ENCODE measurements at places on chromosomes 16 and 17.
A peak's percentile ranks its signal among the peaks of the same experiment; 100 is the strongest.

GRCh38 chr16:84314814-84315213 is 20.1 kb downstream of the WFDC1 start:
- DNase-seq = no peak

DNA sequence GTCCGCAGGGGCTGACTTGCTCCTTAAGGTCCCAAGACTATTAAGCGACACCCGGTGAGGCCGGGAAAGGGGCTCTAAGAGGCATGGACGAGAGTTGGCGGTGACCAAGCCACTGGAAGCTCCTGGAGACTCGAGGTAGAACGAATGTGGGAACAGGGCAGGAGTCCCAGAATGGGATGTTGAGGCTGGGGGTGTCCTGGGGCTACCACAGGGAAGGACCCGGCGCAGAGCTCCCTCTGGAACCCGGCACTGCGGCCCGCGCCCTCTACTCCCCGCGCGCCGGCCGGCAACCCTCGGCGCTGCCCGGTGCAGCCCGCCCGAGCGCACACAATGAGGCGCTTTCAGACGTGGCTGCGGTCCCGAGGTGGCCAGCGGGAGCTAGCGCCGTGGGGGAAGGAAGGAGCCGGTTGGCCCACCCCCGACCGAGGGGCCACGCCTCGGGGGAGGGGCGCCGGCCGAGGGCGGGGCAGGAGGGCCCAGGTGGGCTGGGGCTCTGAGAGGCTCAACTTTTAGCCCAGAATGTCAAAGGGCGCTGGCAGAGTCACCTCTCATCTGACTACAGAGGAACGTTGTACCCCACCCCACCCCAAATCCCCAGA is at the start of gene CHST6:
Gene CHST6 (minus strand): TSS at position 366 of the 599 bp plus-strand sequence. CDS start 15,613 bp downstream, outside the sequence.
- no peak for DNase-seq

GRCh38 chr17:78330570-78331224 is 29.2 kb downstream of the SOCS3 start:
- DNase-seq = no peak

- DNase-seq = no peak
Measured at GRCh38 chr17:19619705-19620325, 28.7 kb upstream of the ALDH3A2 start.

DNA sequence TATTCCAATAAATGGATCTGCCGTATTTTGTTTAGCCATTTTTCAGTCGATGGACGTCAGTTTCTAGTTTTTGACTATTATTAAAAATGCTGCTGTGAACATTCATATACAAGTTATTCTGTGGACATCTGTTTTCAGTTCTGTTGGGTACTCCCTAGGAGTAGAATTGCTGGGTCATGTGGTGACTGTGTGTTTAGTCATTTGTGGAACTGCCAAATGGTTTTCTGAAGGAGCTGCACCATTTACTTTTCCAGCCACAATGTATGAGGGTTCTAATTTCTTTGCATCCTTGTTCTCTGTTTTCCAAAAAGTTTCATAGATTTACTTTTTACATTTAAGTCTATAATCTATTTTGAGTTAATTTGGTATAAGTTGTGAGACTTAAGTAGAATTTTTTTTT is 29.5 kb downstream of the CYLD start:
- no peak for DNase-seq

GRCh38 chr17:28760601-28761562 is 17.1 kb downstream of the TRAF4 start:
- DNase-seq = no peak

- DNase-seq = no peak
Measured at GRCh38 chr17:68621065-68621464, 19.9 kb upstream of the FAM20A start.

GRCh38 chr16:50627419-50627818 is 53.7 kb downstream of the SNX20 start:
- DNase-seq = peak; percentile 9

- no peak for DNase-seq
Measured at GRCh38 chr17:73286863-73287296, 24.9 kb downstream of the CDC42EP4 start.

DNA sequence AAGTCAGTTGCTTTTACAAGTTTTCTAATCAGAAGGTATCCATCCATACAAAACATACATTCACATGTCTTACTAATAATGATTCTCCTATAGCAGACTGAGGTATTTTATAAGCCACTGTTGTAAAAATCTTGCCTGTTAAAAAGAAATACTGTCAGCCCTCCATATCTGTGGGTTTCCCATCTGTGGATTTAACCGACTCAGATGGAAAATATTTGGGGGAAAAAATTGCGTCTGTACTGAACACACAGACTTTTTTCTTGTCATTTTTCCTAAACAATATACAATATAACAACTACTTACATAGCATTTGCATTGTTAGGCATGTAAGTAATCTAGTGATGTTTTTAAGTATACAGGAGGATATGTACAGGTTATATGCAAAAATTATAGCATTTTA is 90.4 kb downstream of the PARN start:
- no peak for DNase-seq

GRCh38 chr17:61205931-61206330 is 193.7 kb upstream of the TBX2 start:
- DNase-seq = no peak

DNA sequence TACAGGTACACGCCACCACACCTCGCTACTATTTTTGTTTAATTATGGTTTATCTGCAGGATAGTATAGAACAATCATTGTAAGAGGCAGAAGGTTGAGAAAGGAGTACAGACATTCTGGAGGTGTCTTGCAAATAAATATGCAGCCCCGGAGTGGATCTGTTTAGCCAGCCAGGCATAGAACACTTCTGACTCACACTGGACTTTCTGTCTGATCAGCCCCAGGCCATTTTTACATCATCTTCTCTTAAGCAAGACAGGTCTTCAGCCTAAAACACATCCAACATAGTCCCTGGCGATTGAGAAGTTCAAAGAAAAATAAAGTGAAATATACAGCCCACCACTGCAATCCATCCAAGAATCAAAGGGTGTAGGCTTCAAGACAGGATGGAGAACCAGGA is 81.4 kb downstream of the XYLT1 start:
- DNase-seq = no peak

GRCh38 chr16:4016658-4017057 is 99.6 kb downstream of the ADCY9 start:
- DNase-seq = no peak

DNA sequence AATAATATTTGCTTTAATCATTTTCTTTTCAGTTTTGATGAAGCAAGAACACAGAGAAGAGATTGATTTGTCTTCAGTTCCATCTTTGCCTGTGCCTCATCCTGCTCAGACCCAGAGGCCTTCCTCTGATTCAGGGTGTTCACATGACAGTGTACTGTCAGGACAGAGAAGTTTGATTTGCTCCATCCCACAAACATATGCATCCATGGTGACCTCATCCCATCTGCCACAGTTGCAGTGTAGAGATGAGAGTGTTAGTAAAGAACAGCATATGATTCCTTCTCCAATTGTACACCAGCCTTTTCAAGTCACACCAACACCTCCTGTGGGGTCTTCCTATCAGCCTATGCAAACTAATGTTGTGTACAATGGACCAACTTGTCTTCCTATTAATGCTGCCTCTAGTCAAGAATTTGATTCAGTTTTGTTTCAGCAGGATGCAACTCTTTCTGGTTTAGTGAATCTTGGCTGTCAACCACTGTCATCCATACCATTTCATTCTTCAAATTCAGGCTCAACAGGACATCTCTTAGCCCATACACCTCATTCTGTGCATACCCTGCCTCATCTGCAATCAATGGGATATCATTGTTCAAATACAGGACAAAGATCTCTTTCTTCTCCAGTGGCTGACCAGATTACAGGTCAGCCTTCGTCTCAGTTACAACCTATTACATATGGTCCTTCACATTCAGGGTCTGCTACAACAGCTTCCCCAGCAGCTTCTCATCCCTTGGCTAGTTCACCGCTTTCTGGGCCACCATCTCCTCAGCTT is 45.0 kb downstream of the ESRP2 start:
- DNase-seq = no peak

GRCh38 chr17:7705269-7706255 is 560 bp downstream of the EFNB3 start:
- no peak for DNase-seq

DNA sequence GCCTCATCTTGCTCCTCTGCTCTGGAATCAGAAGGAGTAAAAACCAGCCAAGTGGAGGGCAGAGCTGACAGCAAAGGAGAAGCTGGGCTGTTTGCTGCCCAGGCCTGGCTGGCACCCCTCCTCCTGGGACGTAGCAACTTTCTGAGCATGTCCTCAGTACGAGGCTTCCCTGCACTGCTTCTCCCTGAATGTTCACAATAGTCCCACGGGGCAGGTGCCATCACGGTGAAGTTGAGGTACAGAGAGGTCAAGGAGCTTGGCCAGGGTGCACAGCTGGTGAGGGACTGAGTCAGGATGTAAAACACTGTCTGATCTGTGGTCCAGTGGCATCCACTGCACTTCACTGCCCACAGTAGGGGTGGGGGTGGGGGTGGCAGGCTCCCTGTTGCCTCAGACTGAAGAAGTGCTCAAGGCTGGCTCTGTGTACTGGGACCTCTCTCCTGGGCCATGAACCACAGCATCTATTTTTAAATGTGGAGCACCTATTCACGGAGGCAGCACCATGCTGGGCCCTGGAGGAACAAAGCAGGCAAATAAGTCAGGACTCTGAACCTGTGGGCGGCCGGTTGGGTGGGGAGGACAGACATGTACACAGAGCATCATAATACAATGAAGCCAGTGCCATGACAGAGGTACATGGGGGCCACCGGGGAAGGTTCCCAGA is 369.5 kb downstream of the SEC14L1 start:
- no peak for DNase-seq

DNA sequence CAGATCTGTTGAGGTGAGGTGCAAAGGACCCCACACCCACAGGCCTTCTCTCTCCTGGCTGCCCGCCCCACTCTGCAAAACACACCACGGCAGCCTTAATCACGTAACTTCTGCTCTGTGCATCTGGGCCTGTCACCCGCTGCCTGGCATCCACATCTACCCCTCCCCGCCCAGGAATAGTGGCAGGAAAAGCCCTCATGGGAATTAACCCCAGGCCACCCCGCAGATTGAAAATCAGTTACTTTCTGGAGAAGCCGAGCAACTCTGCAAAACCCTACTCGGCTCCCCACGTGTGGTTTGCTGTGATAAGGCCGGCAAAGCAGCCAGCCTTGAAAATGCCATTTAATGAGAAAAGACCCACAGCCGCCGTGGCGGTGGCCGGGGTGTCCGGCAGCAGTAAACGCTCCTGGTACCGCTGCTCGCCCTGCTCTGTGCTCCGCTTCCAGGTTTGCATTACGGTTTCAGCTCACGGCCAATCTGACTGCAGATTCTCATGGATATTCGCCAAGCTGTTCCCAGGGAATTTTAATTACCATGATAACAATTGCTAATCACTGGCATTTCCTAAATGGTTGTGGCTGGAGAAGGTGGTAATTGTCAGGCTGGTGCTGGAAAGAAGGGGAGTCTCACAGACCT is 78.0 kb upstream of the DOC2B start:
- DNase-seq = no peak

DNA sequence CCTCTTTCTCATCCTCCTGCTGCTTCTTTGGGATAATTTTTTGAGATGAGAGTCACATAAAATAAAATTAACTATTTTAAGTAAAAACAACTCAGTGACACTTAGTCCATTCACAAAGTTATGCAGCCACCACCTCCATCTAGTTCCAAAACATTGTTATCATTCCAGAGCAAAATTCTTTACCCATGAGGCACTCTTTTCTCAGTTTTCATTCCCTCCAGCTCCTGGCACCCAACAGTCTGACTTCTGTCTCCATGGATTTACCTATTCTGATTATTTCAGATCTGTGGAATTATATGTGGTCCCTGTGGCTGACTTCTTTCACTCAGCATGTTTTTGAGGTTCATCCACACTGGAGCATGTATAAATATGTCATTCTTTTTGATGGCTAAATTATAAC is 239.9 kb upstream of the DYNLRB2 start:
- DNase-seq = no peak

DNA sequence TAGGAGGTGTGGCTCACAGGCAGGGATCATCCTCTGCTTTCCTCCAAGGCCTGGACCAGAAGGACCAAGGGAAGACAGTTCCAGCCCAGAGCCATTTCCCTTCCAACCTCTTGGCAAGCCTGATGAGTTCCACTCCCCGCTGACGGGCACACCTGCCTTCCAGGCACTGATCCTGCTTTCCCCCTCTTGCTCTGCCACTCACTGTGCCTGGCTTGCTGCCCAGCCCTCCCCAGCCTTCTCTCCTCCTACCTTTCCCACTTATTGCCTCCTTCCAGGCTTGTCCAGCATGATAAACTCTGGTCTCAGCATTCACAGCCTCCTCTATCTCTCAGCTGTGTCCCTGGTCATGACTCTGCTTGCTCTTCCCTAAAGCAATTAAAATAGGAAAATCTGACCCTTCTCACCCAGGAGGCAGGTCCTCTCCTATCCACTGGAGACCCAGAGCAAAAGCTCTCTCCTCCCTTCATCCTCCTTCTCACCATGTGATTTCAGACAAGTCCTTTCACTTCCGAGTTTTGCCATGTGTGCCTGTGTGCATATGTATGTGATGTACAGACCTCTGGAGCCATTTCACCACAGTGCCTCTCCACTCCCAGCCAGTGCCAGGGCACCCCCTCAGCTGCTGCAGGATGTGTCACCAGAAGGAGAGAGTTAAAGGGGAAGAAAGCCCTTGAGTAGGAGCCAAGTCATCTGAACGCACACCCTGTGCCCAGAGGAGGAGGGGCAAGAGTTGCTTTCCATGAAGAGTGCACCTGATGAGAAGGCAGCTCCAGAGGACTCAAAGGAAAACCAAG is 13.4 kb upstream of the TMEM170A start:
- no peak for DNase-seq

- no peak for DNase-seq
Measured at GRCh38 chr16:61374071-61374470, 662.2 kb downstream of the CDH8 start.

- no peak for DNase-seq
Measured at GRCh38 chr16:11684231-11685025, 16.2 kb downstream of the SNN start.

- DNase-seq = no peak
Measured at GRCh38 chr17:2344528-2344927, 7.2 kb downstream of the SGSM2 start.

GRCh38 chr16:78705694-78706093 is 606.2 kb downstream of the WWOX start:
- DNase-seq = no peak

DNA sequence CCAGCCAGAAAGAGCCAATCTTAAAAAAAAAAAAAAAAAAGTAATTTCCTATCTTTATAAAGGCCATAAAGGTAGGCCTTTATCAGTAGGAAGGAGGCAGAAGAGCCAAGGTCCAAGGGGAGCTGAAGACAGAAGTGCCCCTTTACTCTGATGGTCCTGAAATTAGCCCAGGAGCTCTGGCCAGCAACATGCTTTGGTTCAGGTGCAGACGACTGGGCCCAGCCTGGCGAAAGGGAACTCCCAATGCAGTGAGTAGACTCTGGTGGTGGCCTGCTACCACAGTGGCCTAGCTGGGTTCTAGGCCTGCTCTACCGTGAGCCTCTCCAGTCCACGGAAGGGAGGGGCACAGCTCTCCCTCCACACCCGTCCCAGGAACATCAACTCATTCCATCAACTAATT is 23.1 kb upstream of the MEIOB start:
- no peak for DNase-seq

GRCh38 chr16:19757026-19757425 is 39.0 kb downstream of the IQCK start:
- no peak for DNase-seq

GRCh38 chr16:89216315-89217137 is 977 bp upstream of the ZNF778 start:
- peak; percentile 77 for DNase-seq
